ENCODE measurements at places on chromosomes 16 and 17. TPM values are rescaled to one million over a fixed set of nuclear protein-coding genes. Genes with fewer than 3 reads are reported as not detected.

Gene PRMT7
- total RNA-seq: 43.9 TPM

Gene COX6A2
- not detected for total RNA-seq

Gene SPIRE2
- 1.0 TPM for total RNA-seq

Gene CA7
- total RNA-seq: not detected

Gene KCNG4
- total RNA-seq: not detected

Gene CBX2
- 8.4 TPM for total RNA-seq

Gene GPR139
- total RNA-seq: not detected

Gene TANGO6
- 21.8 TPM for total RNA-seq

Gene KRTAP2-2
- total RNA-seq: not detected

Gene SNAI3
- 1.4 TPM for total RNA-seq

Gene COL1A1
- not detected for total RNA-seq

Gene TP53TG3B
- total RNA-seq: not detected

Gene IGF2BP1
- total RNA-seq: not detected

Gene PPL
- not detected for total RNA-seq

Gene DNAAF8
- total RNA-seq: 0.22 TPM

- H3K4me3 ChIP-seq: peak overlapping the region; percentile 82
- H3K4me1 ChIP-seq: peaks cover 20% of the 10 kb centered on the region
- H3K27me3 ChIP-seq: no peaks in the 10 kb centered on the region
- no peak for DNase-seq
- H3K36me3 ChIP-seq: no peaks in the 10 kb centered on the region
Observed at GRCh38 chr17:1714980-1715802, 5.0 kb upstream of the TLCD2 start.

DNA sequence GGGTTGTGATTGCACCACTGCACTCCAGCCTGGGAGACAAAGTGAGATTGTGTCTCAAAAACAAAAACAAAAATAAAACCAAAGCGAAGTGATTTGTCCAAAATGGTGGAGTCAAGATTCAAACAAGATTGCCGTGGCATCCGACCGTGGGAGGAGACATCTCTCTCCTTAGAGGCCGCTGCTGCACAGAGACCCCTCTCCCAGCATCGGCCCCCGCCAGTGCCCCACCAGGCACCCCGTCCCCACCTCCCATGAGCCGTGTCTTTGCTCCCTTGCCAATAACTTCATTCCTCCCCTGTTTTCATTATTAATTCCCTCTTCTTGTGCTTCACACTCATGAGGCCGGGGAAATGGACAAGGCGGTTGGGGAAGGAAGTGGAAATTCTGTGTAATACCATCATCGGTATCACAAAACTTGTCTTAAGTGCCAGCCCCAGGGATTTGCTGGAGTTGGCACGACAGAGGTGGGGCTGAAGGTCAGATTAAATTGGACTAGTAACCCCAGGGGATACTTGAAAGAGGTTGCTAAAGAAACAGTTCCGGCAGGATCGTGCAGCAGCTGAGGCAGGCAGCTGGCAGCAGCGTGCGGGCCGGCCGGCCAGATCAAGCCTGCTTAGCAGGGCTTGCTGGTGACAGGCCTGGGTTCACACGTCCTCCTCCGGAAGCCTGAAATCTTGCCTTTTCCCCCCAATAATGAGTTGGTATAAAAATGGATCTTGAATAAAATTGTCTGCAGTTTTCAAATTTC lies 66.8 kb downstream of the RTN4RL1 start:
- no peaks in the 10 kb centered on the region for H3K36me3 ChIP-seq
- no peak overlapping the region for H3K4me3 ChIP-seq
- DNase-seq: no peak
- no peaks in the 10 kb centered on the region for H3K27me3 ChIP-seq
- H3K4me1 ChIP-seq: no peaks in the 10 kb centered on the region

GRCh38 chr17:49715216-49715615 lies 7.5 kb upstream of the SLC35B1 start:
- H3K27ac ChIP-seq: no peak overlapping the region
- no peaks in the 10 kb centered on the region for H3K36me3 ChIP-seq
- H3K4me3 ChIP-seq: no peak overlapping the region
- no peaks in the 10 kb centered on the region for H3K27me3 ChIP-seq

- H3K27ac ChIP-seq: peak overlapping the region; percentile 81
- peaks cover 43% of the 10 kb centered on the region for H3K4me1 ChIP-seq
- peak overlapping the region; percentile 80 for H3K4me3 ChIP-seq
- DNase-seq: peak; percentile 87
- H3K36me3 ChIP-seq: peaks cover 9% of the 10 kb centered on the region
Observed at GRCh38 chr16:22206842-22207714, 1.0 kb downstream of the EEF2K start.

DNA sequence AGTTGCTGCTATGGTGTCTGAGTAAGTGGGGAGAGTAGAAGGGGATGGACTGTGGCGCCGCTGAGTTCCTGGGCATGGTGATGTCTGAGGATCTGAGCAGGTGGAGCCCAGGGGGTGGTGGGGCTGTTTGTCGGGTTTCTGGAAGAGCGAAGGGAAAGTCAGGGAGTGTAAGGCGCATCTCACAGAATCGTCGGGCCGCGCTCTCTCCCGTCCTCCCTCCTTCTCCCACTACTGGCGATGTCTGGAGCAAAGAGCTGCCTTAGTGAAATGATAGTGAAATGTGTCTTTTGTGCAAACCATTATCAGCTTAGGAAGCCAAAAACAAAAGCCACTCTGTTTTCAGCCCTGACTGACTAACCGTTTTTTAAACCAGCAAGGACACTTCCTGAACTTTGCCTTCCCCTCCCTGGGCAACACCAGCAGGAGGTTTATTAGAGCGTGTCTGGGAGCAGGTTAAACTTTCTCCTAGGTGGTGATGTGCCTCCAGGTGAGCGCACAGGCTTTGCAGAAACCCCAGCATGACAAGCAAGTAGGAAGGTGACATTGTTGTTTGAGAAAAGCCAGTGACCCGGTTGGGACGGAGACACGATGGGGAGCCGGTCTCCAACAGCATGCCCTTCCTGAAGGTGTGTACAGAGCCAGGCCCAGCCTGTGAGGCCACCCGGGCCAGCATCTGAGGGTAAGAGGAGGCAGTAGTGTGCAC lies 49.1 kb downstream of the RAB11FIP3 start:
- H3K36me3 ChIP-seq: no peaks in the 10 kb centered on the region
- DNase-seq: no peak
- H3K27me3 ChIP-seq: no peaks in the 10 kb centered on the region
- no peak overlapping the region for H3K27ac ChIP-seq
- H3K4me3 ChIP-seq: no peak overlapping the region

GRCh38 chr16:74749291-74750055 lies 25.1 kb downstream of the FA2H start:
- no peaks in the 10 kb centered on the region for H3K27me3 ChIP-seq
- no peak overlapping the region for H3K4me3 ChIP-seq
- H3K27ac ChIP-seq: no peak overlapping the region
- no peaks in the 10 kb centered on the region for H3K4me1 ChIP-seq

DNA sequence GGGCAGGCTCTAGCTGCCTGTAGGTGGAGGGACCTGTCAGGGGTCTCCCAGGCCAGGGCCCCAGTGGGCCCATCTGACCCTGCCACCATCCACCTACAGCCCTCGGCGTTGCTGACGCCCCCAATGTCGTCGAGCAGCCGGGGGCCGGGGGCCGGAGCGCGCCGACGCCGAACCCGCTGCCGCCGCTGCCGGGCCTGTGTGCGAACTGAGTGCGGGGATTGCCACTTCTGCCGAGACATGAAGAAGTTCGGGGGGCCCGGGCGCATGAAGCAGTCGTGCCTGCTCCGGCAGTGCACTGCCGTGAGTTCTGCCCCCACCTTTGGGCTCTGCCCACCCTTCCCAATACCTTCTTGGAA lies 2.2 kb downstream of the FBXL19 start:
- DNase-seq: no peak
- peaks cover 7% of the 10 kb centered on the region for H3K36me3 ChIP-seq
- H3K4me3 ChIP-seq: no peak overlapping the region
- H3K27me3 ChIP-seq: no peaks in the 10 kb centered on the region
- no peak overlapping the region for H3K27ac ChIP-seq

DNA sequence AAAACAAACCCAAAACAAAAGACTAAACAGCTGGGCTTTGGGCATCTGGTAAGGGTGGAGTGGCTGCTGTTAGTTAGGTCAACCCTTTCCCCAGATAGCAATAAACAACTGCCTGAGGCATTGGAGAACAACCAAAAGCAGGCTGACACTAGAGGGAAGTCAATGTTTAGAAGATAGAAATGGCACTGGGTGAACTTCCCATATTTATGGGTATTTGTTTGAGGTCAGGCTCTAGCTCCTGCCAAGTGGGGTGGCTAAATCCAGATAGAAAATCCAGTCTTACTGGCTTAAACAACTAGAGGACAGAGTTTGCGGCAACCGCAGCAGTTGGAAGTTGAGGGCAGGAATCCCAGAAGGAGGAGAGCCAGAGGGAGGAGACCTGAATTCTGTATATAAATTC lies 79.4 kb downstream of the SDK2 start:
- no peaks in the 10 kb centered on the region for H3K4me1 ChIP-seq
- no peak overlapping the region for H3K4me3 ChIP-seq
- no peak overlapping the region for H3K27ac ChIP-seq

DNA sequence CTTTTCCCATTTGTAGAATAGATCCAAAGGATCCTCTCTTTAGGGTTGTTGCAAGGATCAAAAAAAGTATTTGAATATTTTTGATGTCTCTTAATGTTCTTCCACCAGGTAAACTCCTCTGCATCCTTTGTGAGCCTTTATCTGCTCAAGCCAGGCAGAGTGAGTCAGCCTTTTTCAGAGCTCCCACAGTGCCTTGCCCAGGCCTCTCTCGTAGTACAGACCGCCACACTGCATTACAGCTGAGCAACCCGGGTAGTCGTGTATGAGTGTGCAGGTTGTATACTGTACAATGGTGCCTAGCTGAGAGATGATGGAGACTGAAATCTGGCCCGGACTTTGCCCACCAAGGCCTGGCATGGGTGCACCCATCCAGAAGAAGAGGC lies 20.9 kb downstream of the RHBDL3 start:
- H3K27me3 ChIP-seq: no peaks in the 10 kb centered on the region
- H3K4me3 ChIP-seq: no peak overlapping the region
- H3K4me1 ChIP-seq: no peaks in the 10 kb centered on the region
- no peak overlapping the region for H3K27ac ChIP-seq

DNA sequence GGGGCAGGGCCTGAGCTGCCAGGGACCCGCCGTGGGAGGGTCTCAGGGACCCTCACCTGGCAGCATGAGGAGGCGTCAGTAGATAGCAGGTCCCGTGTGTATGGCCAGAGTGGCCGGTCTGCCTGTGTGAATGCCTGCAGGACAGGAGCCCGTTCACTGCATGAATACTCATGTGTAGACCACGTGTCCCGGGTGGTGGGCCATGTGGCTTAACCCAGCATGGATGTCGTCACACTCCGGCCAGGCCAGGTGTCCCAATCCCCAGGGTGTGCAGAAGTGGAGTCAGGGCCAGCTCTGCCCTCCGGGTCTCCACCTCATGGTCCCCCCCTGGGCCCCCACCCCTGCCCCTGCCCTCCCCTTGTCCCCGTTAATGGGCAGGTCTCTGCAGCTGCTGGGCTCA lies 53.7 kb downstream of the BAHCC1 start:
- no peaks in the 10 kb centered on the region for H3K27me3 ChIP-seq
- H3K36me3 ChIP-seq: no peaks in the 10 kb centered on the region
- DNase-seq: no peak
- H3K4me1 ChIP-seq: no peaks in the 10 kb centered on the region

DNA sequence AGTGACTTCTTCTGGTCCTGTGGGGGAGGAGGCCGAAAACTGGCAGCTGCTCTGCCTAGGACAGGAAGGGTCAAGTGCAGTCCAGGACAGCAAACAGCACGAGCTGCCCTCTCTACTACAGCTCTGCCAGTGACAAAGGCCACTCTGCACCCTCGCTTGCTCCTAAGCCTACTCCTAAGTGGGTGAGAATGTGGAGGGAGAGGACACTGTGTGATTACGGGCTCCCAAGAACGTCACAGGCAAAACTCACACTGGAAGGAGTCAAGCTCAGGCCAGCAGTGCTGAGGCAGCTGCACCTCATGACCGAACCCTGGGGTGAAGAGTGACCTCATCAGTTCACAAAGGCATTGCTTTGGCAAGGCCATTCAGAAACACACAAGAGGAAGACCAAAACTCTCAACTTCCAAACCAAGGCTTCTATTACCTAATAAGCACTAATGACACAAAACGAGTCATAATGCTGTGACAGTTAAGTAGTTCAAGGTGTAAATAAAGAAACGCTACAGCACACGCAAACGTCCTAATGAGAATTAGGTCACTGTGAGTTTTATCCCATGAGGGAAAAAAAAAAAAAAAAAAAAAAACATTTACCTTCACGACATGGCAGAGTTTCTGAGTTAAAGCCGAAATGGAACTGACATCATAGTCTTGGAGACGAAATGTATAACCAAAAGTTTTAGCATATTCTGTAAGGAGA lies 35.1 kb downstream of the MARF1 start:
- H3K27ac ChIP-seq: no peak overlapping the region
- H3K4me1 ChIP-seq: no peaks in the 10 kb centered on the region
- no peak for DNase-seq
- H3K36me3 ChIP-seq: peaks cover 53% of the 10 kb centered on the region
- H3K27me3 ChIP-seq: no peaks in the 10 kb centered on the region

GRCh38 chr17:5588584-5588983 lies 4.3 kb upstream of the NLRP1 start:
- peaks cover 5% of the 10 kb centered on the region for H3K4me1 ChIP-seq
- H3K27ac ChIP-seq: no peak overlapping the region
- no peak overlapping the region for H3K4me3 ChIP-seq
- peak; percentile 24 for DNase-seq
- no peaks in the 10 kb centered on the region for H3K36me3 ChIP-seq
- no peaks in the 10 kb centered on the region for H3K27me3 ChIP-seq

- H3K4me3 ChIP-seq: no peak overlapping the region
- H3K27me3 ChIP-seq: no peaks in the 10 kb centered on the region
- H3K27ac ChIP-seq: no peak overlapping the region
- no peaks in the 10 kb centered on the region for H3K4me1 ChIP-seq
Observed at GRCh38 chr17:66975614-66976378, 11.3 kb downstream of the CACNG4 start.

- no peaks in the 10 kb centered on the region for H3K36me3 ChIP-seq
- H3K27ac ChIP-seq: no peak overlapping the region
- DNase-seq: no peak
- no peaks in the 10 kb centered on the region for H3K4me1 ChIP-seq
- H3K27me3 ChIP-seq: no peaks in the 10 kb centered on the region
Observed at GRCh38 chr16:72743011-72743761, 304.7 kb downstream of the ZFHX3 start.

- H3K4me1 ChIP-seq: no peaks in the 10 kb centered on the region
- H3K4me3 ChIP-seq: no peak overlapping the region
- no peaks in the 10 kb centered on the region for H3K36me3 ChIP-seq
- no peaks in the 10 kb centered on the region for H3K27me3 ChIP-seq
- no peak for DNase-seq
Observed at GRCh38 chr17:58684003-58684402, 7.8 kb downstream of the TEX14 start.

DNA sequence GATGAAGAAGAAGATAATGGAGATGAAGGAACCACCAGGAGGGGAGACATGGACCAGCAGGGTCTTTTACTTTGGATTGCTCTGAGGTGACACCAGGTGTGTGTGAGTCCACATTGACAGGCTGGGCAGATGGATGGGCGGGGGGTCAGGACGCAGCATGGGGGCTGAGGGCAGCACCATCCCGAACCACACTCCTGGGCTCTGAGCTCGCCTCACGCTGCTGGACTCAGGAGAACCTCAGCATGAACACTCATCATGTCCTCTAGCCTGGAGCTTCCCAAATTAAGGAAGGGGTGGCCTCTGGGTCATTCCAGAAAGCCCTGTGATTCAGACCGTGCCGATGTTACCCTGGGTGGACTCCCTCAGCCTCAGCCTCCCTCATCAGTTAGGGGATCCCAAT lies 50.4 kb upstream of the MAP3K14 start:
- DNase-seq: no peak

- no peaks in the 10 kb centered on the region for H3K27me3 ChIP-seq
- no peaks in the 10 kb centered on the region for H3K4me1 ChIP-seq
- no peak overlapping the region for H3K27ac ChIP-seq
- DNase-seq: no peak
Observed at GRCh38 chr16:51994597-51994996, 552.3 kb downstream of the TOX3 start.

- H3K27ac ChIP-seq: no peak overlapping the region
- no peak for DNase-seq
- H3K27me3 ChIP-seq: no peaks in the 10 kb centered on the region
- H3K4me1 ChIP-seq: no peaks in the 10 kb centered on the region
Observed at GRCh38 chr16:80806927-80807340, 2.5 kb upstream of the CDYL2 start.

Measured in Karpas-422 (cell line).